ENCODE measurements at places on chromosomes 11 and 22. TPM values are rescaled to one million over a fixed set of nuclear protein-coding genes. Genes with fewer than 3 reads are reported as not detected.

- DNase-seq, result no peak
Measured at GRCh38 chr22:47552541-47553205, 790.2 kb downstream of the TBC1D22A start.

DNA sequence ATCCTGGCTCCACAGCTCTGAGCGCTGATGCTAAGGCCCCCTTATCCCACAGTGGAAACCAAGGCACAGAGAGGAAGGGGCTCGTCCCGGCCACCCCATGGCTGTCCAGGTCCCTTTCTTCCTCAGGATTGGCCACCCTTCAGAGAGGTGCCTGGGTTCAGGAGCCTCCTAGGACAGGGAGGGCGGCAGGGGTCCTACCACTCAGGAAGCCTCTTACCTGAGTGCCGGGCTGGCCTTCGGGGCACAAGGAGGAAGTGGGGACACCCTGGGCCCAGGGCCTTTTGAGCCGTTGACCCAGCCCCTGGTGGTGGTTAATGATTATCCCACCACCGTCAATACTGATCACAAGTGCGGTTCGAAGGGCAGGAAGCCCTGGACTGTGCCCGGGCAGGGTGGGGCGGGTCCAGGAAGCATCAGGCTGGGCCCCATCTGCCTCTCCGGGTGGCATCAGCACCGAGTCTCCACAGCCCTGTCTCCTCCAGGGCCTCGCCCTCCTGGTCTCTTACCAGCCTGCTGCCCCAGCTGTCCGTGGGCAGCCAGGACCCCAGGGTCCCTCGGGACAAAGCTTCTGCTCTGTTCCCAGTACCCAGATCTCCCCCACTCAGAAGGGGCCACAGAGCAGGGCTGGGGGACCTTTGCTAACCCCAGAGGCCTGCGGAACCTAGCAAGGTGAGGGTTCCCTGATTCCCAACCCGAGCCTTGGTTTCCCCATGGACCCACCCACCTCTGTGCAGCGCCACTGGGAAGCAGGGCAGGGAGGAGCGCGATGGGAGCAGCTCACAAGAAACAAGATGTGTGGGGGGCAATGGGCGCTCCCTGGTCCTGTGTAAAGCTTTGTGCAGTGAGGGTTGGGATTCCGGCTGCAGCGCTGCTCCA lies 15.0 kb upstream of the EHD1 start:
- DNase-seq, result no peak

DNA sequence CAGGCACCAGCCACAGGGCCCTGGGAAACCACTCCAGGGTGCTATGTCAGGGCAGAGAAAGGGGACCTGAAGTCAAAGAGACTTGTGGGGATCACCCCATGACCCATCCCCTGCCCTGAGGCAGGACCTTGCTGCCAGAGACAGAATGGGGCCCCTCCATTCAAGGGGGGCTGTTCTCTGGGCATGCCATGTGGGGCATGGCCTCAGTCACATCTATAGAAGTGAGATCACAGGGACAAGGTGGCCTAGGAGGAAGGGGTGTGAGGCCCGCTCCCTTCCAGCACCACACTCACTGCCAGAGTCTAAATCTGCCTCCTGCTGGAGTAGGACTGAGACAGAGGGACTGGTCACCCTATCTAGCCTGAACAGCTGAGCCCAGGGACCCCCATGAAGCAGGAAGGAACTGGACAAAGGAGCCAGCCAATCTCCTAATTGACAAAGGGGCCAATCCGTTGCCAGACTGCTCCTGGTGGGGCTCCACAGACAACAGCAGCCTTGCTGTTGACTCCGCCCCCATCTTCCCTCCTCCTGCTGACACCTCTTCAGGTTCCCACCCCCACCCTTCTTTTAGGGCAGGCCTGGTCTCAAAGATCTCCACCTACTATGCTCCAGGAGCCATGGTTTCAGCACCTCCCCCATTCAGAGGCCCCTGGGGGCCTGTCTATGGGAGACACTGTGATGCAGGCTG lies 26.0 kb downstream of the NEAT1 start:
- DNase-seq, result no peak

DNA sequence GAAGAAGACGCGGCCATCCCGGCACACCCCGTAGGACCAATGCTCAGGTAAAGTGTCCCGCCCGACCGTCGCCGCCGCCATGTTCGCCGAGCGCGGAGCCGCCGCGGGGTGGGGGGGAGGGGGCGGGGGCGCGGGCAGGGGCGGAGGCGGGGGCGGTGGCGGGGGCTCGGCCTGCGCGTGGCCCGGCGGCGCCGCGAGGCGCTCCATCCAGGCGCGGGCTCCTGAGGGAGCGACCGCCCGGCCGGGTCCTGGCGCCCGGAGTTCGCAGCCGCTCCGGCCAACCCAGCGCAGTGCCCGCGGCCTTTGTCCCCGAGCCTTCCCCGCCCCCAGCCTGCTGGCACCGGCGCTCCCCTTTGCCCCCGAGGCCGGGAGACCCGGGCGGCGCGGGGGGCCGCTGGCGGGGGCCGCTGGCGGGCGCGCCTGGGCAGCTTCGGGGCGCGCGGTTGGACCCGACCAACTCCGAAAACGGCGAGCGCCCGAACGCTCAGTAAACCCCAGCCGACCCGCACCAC lies at the start of gene PLEKHA7:
TSS of gene PLEKHA7 (minus strand) at position 94 of the 512 bp plus-strand sequence. CDS start at position 81, 13 bp downstream.
- no peak for DNase-seq

The MOV10L1 gene
- 0.39 TPM for total RNA-seq

The SEPTIN3 gene
- total RNA-seq, result 0.50 TPM
